ENCODE measurements at places on chromosomes 1 and 21.

- peak; percentile 29 for DNase-seq
Measured at GRCh38 chr1:211695135-211695816, 19.9 kb upstream of the NEK2 start.

DNA sequence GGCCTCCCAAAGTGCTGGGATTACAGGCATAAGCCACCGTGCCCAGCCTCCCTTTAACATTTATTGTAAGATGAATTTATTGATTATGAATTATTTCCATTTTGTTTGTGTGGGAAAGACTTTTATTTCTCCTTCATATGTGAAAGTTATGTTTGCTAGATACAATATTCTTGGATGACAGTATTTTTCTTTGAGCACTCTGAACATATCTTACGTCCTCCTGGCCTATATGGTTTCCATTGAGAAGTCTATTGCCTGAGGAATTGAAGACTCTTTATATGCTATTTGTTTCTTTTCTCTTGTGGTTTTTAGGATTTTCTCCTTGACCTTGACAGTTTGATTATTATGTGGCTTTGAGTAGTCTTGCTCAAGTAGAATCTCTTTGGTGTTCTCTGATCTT lies 26.8 kb upstream of the HLX start:
- DNase-seq, result no peak

- DNase-seq, result no peak
Measured at GRCh38 chr21:34593423-34593822, 21.5 kb downstream of the RCAN1 start.

GRCh38 chr1:167938080-167938636 lies 1.3 kb upstream of the MPC2 start:
- DNase-seq, result no peak

- DNase-seq, result no peak
Measured at GRCh38 chr1:60866917-60867531, 215.3 kb upstream of the NFIA start.

DNA sequence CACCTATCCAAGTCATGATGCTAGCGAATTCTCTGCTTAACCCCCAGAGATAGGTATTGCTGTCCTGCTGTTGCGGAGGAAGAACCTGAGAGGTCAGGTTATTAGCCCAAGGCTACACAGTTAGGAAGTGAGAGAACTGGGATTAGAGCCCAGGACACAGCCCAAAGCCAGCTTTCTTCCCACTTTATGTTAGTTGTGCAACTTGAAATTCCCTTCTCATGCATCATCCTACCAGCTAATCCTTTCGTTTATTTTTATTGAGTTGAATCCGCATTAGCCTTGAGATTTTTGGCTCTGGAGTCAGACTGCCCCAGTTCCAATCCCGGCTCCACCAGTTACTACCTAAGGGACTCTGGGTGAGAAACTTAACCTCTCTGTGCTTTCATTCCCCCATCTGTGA lies 65.4 kb downstream of the PLEKHA6 start:
- DNase-seq, result no peak

DNA sequence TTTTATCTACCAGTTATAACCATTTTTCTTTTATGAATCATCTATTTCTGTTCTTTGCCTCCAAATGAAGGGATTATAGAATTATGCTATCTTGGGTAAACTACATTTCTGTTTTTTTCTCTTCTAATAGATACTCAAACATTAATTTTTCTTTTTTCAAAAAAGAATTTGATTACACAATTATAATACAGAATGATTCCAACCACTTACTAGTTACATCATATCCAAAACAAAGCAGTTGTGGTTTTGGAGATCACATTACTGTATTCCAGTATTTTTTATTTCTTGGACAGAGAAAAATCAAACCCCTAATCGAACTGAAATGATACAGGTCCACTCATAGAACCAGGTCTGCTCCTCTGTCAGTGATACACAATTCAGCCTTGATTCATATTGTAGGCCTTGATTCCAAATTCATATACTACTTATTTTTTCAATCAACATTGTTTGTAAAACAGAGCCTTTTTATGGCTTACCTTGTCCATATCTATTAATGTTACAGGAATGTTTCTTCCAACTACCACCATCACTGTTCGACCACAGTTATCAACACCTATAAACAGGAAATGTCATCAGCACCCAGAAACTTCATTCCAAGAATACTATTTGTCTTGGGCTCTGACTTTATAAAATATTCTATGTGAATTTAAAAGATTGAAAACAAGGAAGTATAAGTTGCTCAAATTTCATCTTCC lies 43.2 kb downstream of the GDAP2 start:
- no peak for DNase-seq

DNA sequence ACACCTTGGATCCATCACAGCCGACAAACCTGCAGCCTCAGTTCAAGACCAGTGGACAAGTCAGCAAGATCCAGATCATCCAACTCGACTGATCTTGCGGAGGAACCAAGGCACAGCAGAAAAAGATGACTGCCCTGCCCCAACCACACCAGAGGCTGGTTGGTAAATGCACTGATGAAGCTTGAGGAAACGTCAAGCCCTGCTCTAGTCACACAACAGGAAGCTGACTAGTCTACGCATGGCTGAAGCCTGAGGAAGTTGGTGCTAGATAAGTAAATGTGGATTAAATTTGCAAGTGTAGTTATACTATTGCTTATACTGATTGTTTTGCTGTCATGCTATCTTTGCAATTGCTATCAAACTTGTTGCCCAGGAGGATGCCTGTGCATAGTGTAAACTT lies 89.0 kb downstream of the LIPI start:
- DNase-seq, result no peak

DNA sequence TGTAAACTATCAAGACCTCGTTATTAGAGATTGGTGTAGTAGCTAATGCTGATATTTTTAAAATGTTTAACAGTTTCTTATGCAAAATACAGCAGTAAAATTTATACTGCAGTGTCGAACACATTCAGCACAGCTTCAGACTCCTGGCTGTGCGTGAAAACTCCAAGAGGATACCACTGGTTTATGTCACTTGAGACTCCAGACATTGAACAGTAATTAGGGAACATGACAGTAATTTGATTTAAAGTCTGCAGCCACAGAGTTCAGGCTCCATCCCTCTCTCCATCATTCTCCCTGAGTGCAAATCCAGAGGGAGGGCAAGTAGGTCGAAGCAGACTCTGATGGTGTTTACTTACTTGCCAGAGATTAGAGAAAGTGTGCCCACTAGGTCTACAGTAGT lies 94.2 kb downstream of the AK5 start:
- DNase-seq, result no peak

DNA sequence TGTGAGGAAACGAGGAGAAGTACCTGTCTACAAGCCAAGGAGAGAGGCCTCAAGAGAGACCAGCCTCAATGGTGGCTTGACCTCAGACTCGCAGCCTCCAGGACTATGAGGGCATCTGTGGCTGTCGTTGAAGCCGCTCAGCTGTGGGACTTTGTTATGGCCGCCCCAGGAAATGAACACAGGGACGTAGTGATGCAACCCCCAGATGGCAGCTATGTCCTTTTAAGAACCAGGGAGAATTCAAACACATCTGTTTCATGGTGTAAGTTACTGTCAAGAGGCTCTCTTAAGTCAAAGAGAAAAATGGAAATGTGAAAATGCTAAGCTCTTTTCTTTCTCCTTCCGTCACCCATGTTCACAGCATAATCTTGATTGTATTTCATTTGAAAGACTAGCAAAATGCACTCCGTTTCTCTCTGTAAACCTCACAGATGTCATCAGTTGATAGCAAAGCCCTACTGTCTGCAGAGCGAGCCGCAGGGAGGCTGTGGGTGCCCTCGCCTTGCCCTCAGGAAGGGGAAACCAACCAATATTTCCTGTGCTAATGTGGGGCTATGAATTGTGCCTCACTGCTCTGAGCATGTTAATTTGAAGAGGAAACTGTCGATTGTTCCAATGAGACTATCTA lies 21.3 kb downstream of the UBASH3A start:
- peak; percentile 69 for DNase-seq

DNA sequence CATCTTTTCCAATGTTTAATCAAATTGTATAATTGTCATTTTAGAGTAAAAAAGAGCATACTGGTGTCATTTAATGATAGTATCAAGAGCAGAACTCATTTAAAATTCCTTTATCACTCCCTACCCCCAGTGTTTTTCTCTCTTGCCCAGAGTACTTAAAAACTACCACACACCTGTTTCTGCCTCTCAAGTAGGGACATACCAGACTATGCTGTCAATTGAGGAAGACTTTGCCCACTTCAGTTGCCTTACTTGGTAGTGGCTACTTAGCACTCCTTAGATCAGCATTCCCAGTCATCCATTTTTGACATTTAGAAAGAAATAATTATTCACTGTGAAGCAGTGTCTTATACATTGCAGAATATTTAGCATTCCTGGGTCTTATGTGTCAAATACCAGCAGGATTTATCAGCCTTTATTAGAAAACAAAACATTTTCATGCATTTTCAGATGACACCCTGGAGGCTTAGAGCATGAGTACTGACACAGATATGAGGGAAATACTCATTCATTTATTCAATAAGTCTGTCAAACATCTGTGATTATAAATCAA lies 127.5 kb upstream of the RGS1 start:
- no peak for DNase-seq

- no peak for DNase-seq
Measured at GRCh38 chr1:115245227-115245626, 92.8 kb downstream of the NGF start.

GRCh38 chr1:154881820-154882535 lies 11.9 kb upstream of the KCNN3 start:
- DNase-seq, result no peak

- DNase-seq, result no peak
Measured at GRCh38 chr1:47849005-47849521, 148.1 kb downstream of the TRABD2B start.

- DNase-seq, result no peak
Measured at GRCh38 chr1:170666541-170667254, 2.8 kb downstream of the PRRX1 start.

DNA sequence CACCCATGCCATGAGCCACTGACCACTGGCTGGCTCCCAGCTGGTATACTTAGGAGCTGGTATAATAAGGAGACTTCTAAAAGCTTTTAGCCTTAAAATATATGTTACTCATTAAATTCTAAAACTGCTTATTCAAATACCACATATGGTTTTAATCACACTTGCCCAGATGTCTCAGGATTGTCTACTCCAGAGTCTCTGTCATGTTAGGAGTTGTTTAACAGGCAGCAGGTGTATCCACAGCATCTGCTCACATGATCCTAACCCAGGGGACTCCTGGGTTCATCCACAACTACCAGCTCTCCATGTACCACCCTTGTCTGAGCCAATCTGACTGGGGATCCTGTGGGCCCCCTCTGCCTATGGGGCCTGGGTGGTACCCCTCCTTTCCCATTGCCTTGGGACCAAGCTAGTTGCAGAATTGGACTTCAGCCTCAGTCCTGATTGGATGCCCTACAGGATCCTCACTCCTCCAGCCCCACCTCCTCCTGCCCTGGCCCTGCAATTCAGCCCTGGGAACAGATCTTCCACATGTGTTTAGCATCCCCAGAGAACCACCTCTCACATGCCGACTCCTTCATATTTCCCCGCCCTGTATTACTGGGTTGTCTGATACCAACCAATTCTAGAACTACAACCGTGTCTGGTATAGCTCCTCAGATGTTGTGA lies 61.3 kb downstream of the BCAR3 start:
- DNase-seq, result no peak

- DNase-seq, result no peak
Measured at GRCh38 chr1:112686417-112686816, 12.0 kb downstream of the MOV10 start.

- no peak for DNase-seq
Measured at GRCh38 chr1:178548108-178548507, 35.2 kb downstream of the TEX35 start.

GRCh38 chr1:245583575-245584330 lies 429.0 kb downstream of the KIF26B start:
- DNase-seq, result no peak

DNA sequence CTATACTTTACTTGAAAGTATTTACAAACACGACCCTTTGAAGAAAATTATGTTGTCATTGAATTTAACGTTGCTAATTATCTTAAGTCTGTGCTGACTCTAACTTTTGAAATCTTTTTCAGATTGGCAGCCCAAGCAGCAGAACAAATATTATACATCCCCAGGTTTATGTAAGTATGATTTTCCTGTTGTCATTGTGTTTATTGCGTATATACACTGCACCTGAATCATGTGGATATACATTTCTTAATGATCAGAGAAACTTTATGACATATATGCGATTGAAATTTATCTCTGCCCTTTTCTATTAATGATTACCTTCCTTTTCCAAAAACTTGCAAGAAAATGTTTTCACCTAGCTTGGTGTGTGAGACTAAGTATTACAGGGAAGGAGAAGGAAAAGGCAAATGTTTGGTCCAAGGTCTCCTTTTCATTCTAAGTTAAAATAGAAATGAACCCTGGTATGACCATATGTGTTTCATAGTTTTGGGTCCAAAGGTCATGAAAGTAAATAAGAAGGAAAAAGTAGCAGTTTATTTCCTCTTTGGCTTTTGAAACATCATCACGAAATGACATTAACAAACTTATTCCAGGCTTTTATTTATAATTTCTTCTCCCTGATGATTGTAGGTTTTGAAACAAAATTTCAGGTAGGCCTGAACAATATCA lies 116.8 kb downstream of the VPS13D start:
- no peak for DNase-seq

DNA sequence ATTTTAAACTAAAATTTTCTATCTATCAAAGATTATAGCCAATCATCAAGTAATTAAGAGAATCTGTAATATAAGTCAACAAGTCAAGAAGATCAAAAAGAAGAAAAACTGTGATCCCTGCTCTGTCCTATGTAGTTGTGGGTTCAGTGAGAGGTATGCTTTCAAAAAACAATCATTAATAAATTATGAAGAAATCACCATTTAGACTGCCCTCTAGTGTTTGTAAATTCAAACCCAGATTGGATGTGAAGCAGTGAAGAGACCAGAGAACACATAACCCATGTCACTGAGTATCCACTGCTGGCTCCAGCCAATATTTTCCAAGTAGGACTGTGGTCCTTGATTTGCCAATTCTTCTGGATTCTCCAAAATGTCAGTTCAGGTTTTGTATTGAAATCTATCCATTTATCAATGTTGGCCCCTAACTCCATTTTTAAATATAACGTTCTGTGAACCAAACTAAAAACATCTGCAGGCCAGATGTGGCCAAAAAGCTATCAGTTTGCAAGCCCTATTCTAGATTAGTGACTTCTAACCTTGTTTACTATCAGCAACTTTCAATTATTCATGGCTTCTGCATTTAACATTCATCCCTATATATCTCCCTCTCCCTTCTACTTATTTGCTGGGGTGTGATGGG lies 467.5 kb upstream of the CXADR start:
- DNase-seq, result peak; percentile 42

- no peak for DNase-seq
Measured at GRCh38 chr1:34324879-34325440, 148.3 kb downstream of the C1orf94 start.

DNA sequence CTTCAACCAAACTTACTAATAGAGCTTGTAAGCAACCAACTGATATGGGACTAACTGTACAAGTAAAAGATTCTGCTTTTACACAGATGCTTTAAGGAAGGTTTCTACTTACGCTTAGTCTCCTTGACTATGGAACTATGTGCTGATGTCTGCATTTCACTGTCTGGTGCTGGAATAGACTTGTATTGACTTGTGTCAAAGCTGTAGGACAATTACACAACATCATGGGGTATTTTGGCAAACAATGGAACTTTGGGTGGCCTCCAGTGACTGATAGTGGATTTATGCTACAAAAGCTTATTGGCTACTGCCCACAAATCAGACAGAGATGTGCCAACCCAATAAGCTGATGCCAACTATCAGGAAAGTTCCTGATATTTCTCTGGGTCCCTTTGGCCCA lies 10.6 kb downstream of the CBR1 start:
- no peak for DNase-seq

GRCh38 chr21:15870819-15871218 lies 141.0 kb downstream of the USP25 start:
- no peak for DNase-seq

- no peak for DNase-seq
Measured at GRCh38 chr1:152968248-152968647, 2.2 kb upstream of the SPRR4 start.
